ENCODE measurements at places on chromosomes 3 and 15. TPM values are rescaled to one million over a fixed set of nuclear protein-coding genes. Genes with fewer than 3 reads are reported as not detected.

CHRNA7 gene
- polyA plus RNA-seq, result 1.0 TPM

RARRES1 gene
- polyA plus RNA-seq, result 3.6 TPM

DNA sequence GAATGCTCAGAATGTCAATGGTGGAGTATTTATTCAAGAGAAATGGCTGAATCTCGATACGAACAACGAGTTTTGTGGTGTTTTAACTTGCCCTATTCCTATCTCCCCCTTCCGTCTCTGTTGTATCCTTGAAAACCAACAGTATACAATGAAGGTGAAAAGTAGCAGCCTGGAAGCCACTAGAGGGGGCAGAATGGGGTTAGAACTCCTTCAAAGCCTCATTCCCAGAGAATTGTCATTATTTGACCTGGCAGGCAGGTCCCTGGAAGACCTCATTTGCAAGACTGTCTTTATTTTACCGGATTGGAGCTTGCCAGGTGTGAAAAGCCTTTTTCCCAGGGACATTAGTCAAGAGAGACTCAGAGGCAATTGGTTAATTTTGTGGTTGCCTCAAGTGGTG lies 139.4 kb downstream of the LRRC28 start:
- DNase-seq, result no peak

GRCh38 chr3:150455341-150455740 lies 47.2 kb downstream of the TSC22D2 start:
- no peak for DNase-seq

GOLGA8R gene
- 0.76 TPM for polyA plus RNA-seq

GRCh38 chr3:155252021-155252420 lies 41.5 kb downstream of the STRIT1 start:
- DNase-seq, result no peak

DNA sequence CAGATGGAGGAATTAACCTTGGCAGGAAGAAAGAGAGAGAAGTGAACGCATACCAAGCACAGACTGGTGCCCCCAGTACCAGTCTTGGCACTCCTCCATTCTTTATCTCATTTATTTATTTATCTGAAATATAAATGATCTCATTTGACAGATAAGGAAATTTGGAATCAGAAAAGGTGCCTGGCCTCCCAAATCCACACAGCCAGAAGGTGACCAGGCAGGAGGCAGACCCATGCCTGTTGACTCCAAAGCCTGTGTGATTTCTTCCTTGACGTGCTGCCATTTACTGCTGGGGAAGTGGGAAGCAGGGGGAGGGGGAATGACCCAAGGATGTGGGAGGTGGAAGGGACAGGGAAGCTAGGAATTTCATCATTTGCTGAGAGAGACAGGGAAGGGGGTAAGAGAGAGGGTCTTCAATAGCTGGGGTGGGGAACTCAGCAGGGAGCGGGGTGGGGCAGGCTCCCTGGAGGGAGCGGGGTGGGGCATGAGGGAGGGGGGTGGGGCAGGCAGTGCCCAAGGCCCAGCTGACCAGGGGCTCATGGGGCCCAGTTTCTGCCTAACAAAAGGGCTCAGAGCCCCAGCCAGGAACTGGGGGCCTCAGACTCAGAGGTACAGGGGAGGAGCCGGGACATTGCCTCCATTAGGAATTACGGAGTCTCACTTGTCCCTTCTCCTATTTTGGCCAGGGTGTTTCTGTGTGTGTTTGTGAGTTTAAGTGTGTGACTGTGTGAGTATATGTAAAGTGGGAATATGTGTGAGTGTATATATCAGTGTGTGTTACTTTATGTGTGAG lies 63.0 kb downstream of the MINAR1 start:
- no peak for DNase-seq

- no peak for DNase-seq
These were observed 2.3 kb downstream of the C3orf70 start for GRCh38 chr3:185150561-185150960.

DNA sequence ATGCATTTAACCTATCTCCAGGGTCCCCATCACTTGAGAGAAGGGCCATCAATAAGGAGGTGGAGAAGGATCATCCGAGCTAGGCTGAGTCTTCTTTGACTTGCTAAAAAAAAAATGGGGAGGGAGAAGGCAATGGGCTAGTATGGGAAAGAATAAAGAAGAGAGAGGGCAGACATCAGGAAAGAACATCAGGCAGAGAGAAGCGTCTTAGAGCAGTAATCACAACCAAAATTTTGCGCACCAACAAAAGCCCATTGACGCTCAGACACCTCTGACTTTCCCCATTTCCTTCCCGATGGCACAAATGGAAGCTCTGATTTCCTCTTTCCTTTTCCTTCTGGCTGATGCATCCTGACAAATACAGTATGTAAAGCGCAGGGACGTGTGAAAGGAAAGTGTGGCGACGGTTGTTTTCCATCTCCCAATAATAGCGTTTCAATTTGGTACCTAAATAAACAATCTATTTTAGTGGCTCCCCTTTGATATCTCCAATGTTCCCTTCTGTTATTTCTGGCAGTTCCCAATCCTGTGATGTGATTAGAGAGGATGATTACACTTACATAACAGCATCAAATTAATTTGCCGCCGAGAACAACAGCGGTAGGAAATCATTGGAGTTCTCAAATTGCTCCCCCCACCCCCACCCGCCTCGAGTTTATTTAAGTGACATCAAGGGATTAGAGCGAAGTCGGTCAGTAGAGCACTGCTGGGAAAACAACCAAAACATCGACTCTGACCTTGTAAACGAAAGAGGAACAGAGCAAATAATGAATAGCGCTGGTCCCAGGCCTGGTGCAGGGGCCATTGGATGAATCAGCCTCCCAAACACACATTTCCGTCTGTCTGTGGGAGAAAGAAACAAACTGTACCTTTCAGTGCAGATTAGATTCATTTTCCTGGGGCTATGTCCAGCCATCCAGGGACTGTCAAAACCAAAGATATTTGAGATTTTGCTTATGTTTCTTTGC lies 273.3 kb upstream of the ICE2 start:
- DNase-seq, result no peak

- peak; percentile 4 for DNase-seq
These were observed 33.8 kb downstream of the ALDH1L1 start for GRCh38 chr3:126146525-126147146.

- no peak for DNase-seq
These were observed 115.7 kb upstream of the TSPAN3 start for GRCh38 chr15:77186594-77187011.

- DNase-seq, result no peak
These were observed 4.1 kb downstream of the ZNF609 start for GRCh38 chr15:64464276-64465005.

GRCh38 chr15:23734862-23735261 lies 47.8 kb upstream of the NDN start:
- no peak for DNase-seq

DNA sequence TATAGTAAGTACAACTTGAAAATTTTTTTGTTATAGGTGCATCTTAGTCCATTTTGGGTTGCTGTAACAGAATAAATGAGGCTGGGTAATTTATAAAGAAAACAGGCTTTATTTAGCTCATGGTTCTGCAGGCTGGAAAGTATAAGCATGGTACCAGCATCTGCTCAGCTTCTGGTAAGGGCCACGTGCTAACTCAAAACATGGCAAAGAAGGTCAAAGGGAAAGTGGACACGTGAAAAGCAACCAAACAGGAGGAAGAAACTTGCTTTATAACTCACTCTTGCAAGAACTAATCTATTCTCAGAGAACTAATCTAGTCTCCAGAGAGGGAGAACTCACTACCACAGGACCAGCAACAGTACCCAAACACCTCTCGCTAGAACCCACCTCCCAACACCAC lies 9.1 kb downstream of the HDGFL3 start:
- no peak for DNase-seq

- DNase-seq, result no peak
These were observed 368.5 kb upstream of the STAC start for GRCh38 chr3:36011791-36012190.

DNA sequence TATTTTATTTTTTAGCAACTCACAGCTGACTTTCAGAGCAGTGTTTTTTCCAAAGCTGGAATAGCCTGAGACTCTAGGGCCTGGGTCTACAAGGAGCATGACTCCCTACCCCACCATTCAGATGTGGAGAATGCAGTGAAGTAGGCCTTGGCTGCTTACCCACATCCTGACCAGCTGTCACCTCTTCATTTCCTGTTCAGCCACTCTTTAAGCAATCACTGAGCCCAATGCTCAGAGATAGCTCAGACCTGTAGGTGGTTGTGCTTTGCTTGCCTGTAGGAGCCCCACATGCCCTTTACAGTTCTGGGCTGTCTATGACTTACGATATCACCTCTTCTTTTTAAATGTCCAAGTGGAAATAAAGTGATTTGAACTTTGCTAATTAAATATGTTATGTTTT lies 148.1 kb downstream of the NEK11 start:
- no peak for DNase-seq

NANOGP8 gene
- not detected for polyA plus RNA-seq

FBXL2 gene
- 0.91 TPM for polyA plus RNA-seq

PAK6 gene
- polyA plus RNA-seq, result 3.8 TPM

GRCh38 chr15:55859681-55860080 lies 116.7 kb upstream of the PRTG start:
- no peak for DNase-seq

C3orf22 gene
- not detected for polyA plus RNA-seq

LAMB2 gene
- 290 TPM for polyA plus RNA-seq

TMEM158 gene
- 0.57 TPM for polyA plus RNA-seq

ZNF501 gene
- 2.9 TPM for polyA plus RNA-seq

GRCh38 chr15:71538181-71538580 lies 272.2 kb upstream of the NR2E3 start:
- no peak for DNase-seq

GNL3 gene
- polyA plus RNA-seq, result 85.3 TPM

GRCh38 chr15:84960391-84961113 lies 21.1 kb upstream of the PDE8A start:
- DNase-seq, result no peak

NOX5 gene
- polyA plus RNA-seq, result 0.04 TPM

DNA sequence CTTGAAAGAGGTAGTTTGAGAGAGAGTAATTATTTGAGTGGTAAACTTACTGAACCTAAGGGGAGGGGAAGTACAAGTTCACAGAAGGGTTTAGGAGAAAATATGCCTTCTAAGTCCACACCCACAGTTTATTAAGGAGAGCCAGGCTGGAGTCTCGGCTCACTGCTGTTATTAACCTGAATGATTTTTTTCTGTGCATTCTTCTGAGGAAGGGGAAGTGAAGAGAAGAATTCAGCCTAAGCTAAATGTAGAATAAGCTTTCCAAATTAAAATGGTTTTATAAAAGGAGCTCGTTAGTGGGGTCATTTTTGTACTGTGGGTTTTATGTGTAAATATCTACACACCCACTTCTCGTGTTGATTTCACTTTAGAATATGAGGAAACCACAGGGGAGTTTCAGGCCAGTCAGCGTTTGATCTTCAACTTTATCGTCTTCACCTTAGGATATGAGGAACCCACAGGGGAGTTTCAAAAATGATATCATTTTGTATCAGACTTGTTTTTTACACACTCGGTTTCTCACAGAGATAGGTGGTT lies 1.5 kb downstream of the WHAMM start:
- no peak for DNase-seq

CPOX gene
- 13.1 TPM for polyA plus RNA-seq

DNA sequence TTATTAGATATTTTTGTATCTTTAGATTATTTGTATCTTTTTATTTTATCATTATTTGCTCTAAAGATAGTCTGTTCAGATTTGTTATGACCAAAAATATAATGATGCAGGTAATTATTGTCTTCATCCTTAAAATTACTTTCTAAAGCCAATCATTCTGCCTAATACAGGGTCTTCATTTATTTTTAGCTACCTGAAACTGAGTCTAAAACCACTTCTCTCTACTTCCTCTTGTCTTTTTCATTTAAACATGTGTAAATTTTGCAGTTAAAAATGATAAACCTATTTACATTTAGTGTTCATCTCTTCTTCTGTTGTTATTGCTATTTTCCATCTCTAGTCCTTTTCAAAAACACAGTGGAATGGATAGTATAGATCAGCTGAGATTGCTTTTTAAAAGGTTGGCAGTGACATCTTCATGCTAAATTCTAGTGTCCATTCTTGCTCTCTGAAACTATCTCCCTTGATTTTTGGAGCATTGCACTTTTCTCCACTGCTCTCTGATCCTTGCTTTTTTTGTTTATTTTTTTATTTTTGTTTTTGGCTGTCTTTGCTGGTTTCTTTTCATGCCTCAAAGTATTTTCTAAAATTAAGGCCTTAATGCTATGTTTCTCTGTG lies 91.8 kb downstream of the UBE2E2 start:
- DNase-seq, result no peak

PCYT1A gene
- polyA plus RNA-seq, result 58.0 TPM

DNA sequence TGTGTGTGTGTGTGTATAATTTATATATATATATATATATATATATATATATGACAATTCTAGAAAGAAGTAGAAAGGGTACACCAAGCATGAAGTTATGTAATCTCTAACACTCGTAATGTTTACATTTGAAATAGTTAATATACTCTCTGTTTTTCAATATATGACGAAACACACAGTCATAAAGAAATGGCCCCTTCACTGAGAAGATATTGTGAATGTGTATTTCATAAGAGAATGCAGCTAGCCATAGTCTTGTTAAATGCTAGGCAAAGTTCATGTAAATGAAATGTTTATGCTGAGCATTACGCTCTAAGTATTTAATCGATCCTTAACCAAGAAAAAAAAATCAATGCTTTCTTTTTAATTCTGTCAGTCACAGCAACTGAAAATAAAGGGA lies 154.7 kb upstream of the TSPAN3 start:
- no peak for DNase-seq

DNA sequence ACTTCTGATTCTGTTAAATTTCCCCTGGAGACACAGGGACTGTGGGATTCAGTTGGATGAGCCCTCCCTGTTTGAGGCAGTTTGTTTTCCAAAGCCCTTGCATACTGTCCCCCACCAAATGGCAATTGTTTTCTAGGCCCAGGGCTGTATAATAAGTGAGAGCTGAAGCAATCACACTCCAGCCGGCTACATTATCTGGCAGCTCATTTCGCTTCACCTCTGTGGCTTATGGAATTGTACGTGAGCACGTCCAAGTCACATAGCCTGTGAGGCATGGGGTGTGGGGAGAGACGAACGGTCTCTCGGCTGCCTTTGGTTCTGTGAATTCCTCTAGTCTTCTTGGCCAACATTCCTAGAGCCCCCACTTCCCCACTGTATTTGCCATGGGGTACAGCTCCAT lies 10.7 kb downstream of the RBP2 start:
- DNase-seq, result no peak

Data from heart left ventricle (tissue), 16 donors.